ENCODE measurements at places on chromosomes 5 and 9. TPM values are rescaled to one million over a fixed set of nuclear protein-coding genes. Genes with fewer than 3 reads are reported as not detected.

TSSK1B gene
- total RNA-seq = not detected

PCDHB7 gene
- 2.4 TPM for total RNA-seq

IL7R gene
- 0.82 TPM for total RNA-seq

PPP2CA gene
- 164 TPM for total RNA-seq

RASGRF2 gene
- total RNA-seq = 15.8 TPM

GLDC gene
- total RNA-seq = 1.7 TPM

SHOC1 gene
- total RNA-seq = not detected

All from glomerular endothelial cell (primary cell).